Activated T-helper 1 cell treated with anti-CD3 and anti-CD28 coated beads, Interleukin-12 subunit alpha, Interleukin-12 subunit beta, Interleukin-2, Interleukin-4 antibody, amounts not matched to agents 30 ng/mL and 10 ng/mL and 1 ng/mL, durations not matched to agents 14 hours and 24 hours and 36 hours (primary cell): ENCODE measurements at places on chromosomes 13 and 19. TPM values are rescaled to one million over a fixed set of nuclear protein-coding genes. Genes with fewer than 3 reads are reported as not detected.

DNA sequence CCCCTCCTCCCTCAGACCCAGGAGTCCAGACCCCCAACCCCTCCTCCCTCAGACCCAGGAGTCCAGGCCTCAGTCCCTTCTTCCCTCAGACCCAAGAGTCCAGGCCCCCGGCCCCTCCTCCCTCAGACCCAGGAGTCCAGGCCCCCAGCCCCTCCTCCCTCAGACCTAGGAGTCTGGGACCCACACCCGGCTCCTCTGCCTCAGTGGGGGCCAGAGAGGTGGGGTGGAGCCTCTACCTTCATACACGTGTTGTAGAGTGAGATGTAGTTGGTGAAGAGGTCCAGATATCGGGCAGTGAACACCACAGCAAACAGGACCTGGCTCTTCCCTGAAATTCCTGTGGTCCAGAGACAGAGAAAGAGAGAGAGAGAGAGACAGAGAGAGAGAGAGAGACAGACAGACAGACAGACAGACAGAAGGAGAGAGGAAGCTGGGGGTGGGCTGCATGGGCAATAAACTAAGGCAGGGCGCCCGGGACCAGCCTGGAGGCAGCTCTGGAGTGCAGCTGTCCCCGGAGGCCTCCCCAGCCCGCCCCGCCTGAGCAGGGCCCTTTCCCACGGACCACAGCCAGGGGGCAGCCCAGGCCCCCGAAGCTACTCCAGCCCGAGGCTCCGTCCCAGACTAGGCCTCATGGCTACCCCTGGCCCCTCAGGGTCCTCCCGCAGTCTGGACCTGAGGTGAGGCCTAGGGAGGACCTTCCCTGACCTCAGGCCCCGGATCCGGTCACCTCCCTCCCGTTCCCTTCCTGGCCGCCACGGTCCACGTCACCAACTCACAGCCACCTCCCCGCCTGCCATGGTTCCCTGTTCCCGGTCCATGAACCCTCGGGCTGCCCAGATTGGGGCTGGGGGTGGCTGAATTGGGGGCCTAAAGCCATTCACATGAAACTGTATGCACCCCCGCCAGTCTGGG is 907 bp downstream of the KDELR1 start:
- peaks cover 8% of the 10 kb centered on the region for H3K36me3 ChIP-seq
- DNase-seq, result peak; percentile 51
- peaks cover 27% of the 10 kb centered on the region for H3K27me3 ChIP-seq
- H3K4me1 ChIP-seq, result peaks cover 13% of the 10 kb centered on the region
- peak overlapping the region; percentile 98 for H3K4me3 ChIP-seq

- H3K36me3 ChIP-seq, result no peaks in the 10 kb centered on the region
- no peaks in the 10 kb centered on the region for H3K4me1 ChIP-seq
- H3K4me3 ChIP-seq, result no peak overlapping the region
- H3K27ac ChIP-seq, result no peak overlapping the region
- peaks cover 4% of the 10 kb centered on the region for H3K27me3 ChIP-seq
Measured at GRCh38 chr19:34503531-34504272, 22.1 kb downstream of the WTIP start.

DNA sequence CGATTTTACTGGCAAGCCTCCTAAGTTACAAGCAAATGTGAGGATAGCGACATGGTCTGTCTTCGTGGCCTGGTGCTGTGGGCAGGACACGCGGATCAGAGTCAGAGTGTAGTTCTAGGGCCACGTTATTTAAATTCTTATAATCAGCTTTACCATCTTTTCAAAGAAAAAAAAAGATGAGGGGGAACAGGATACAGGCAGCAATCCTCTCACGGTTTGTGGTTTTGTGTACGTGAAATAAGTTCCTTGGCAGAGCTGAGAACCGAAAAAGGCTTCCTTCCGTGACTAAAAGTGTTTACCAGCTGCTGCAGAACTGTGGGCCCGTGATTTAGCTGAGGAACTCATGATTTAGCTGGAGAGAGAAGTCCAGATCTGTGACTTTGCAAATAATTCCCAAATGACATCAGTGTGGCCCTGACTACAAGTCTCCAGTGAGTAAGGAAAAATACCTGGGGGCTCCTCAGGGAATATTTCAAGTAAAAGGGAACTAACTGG is 27.2 kb downstream of the RCBTB2 start:
- H3K4me3 ChIP-seq, result peak overlapping the region; percentile 38
- H3K4me1 ChIP-seq, result peaks cover 68% of the 10 kb centered on the region
- peaks cover 12% of the 10 kb centered on the region for H3K36me3 ChIP-seq
- H3K27me3 ChIP-seq, result peaks cover 4% of the 10 kb centered on the region

GRCh38 chr13:89786531-89786930 is 1561.0 kb upstream of the MIR17HG start:
- H3K4me3 ChIP-seq, result no peak overlapping the region
- H3K36me3 ChIP-seq, result no peaks in the 10 kb centered on the region
- no peak for DNase-seq
- H3K4me1 ChIP-seq, result no peaks in the 10 kb centered on the region

DNA sequence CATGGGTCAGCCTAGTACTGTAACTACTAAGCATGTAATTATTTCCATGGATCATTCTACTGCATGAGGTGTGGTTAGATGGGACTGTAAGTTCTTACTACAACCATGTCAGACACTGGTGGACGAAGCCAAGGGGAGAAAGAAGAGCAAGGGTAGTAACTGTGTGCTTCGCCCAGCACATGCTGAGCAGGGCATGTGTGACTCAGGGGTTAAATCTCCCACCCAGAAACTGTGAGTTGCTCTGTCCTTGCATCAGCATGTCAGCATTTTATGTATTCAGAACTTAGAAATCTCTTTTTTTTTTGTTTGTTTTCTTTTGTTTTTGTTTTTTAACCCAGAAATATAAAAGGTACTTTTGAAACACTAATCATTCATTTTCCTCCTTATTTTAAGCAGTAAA is 436.6 kb upstream of the KLF12 start:
- H3K36me3 ChIP-seq, result no peaks in the 10 kb centered on the region
- H3K27me3 ChIP-seq, result peaks cover 11% of the 10 kb centered on the region
- DNase-seq, result no peak

STAP2 gene
- total RNA-seq, result 12.9 and 15.0 TPM in 2 replicates

ZIC5 gene
- total RNA-seq, result not detected in 2 replicates

CAMSAP3 gene
- 0.37 and 0.67 TPM in 2 replicates for total RNA-seq

PNMA8C gene
- not detected in 2 replicates for total RNA-seq
